ENCODE measurements at places on chromosomes 3 and 15.

DNA sequence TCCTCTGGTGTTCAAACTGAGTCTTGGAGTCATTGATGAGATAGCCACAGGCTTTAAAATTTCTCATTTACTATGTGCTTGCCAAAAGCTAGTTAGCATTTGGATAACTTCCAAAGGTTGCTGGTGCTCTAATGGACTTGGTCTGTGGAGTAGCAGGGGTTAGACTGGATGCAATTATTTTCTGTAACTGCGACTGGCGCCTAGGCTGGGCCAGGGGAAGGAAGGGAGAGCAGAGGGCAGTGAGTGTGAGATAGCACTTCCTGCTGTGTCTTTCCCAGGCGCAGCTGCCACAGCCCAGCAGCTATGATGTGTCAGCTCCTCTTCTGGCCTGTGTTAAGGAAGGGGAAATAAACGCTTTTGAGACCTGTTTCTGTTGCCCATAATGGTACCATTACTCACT, 98.6 kb downstream of the MYRIP start:
- DNase-seq, result peak; percentile 80

DNA sequence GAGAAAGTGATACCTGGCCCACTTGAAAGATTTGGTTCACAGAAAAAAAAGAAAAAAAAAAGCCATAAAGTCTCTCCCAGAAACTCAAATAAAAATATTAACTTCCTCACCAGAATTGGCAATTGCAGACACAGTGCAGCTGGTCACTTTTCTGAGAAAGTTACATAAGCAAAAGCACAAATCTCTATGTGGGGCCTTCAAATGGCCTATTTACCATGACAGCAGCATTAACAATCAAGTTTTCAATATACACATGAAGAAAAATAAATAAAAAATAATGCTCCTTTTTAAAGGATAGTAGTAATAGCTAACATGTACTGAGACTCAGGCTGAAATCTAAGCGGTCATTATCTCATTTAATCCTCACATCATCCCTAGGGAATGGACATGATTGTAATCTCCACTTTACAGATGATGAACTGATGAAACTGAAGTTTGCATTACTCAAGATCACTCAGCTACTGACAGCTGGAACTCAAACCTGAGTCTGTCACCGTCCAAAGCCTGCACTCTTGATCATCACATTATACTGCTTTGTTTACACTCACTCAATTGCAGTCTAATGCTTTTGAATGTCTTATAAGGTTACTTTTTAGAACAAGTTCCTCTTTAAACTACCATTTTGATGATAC, 3.3 kb downstream of the NPTN start:
- DNase-seq, result no peak

- DNase-seq, result no peak
These were observed at the start of gene CDV3 for GRCh38 chr3:133573629-133574194. Gene CDV3 (plus strand): TSS chr3:133573686. CDS start chr3:133574045, 359 bp downstream.

- DNase-seq, result peak; percentile 68
These were observed 16.6 kb downstream of the EPB42 start for GRCh38 chr15:43204016-43204901.

- DNase-seq, result no peak
These were observed 25.8 kb downstream of the ANP32A start for GRCh38 chr15:68794863-68795262.

DNA sequence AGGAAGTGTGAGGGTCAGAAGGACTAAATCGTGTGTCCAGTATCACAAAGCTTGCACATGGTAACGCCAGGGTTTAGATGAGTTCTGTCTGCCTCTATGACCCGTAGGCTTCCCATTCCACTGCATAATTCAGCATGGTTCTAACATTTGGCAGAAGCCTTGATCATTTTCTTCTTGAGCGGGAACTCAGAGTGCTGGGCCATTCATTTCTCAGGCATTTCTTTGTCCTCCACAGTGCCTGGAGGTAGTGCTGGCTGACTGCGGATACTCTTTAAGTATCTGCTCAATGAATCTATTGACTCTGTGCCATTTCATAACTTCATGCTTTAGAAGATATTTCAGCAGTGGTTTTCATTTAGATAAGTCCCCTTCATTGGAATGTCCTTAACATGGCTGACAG, 370.2 kb downstream of the EPHB1 start:
- DNase-seq, result no peak

GRCh38 chr3:127691489-127691888, 18.7 kb downstream of the ABTB1 start:
- no peak for DNase-seq

DNA sequence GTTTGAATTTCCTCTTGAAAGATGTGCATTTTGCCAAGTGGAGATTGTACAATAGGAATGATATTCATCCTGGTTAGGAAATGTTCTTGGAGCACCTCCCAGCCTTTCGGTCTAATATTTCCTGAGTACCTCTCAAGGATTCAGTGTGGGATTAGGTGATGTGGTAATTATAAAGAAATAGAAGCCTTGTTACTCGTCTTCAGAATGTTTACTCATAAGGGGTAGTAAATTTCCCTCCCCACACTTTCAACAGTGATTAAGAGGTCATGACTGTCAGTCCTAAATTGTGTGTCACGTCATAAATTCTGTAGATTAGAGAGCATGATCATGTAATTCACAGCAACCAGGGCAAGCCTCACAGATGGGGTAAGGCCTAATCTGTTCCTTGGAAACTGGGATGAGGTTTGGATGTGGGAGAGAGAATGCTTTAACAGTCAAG, 633.1 kb upstream of the TBL1XR1 start:
- DNase-seq, result peak; percentile 75

GRCh38 chr3:45313743-45314403, 74.5 kb upstream of the LARS2 start:
- DNase-seq, result no peak

GRCh38 chr15:42154212-42154941, 2.1 kb downstream of the PLA2G4F start:
- DNase-seq, result no peak

- no peak for DNase-seq
These were observed 64.9 kb downstream of the UACA start for GRCh38 chr15:70698426-70698825.

Data from MG63 (cell line).